ENCODE measurements at places on chromosomes 4 and X.
A peak's percentile ranks its signal among the peaks of the same experiment; 100 is the strongest.

DNA sequence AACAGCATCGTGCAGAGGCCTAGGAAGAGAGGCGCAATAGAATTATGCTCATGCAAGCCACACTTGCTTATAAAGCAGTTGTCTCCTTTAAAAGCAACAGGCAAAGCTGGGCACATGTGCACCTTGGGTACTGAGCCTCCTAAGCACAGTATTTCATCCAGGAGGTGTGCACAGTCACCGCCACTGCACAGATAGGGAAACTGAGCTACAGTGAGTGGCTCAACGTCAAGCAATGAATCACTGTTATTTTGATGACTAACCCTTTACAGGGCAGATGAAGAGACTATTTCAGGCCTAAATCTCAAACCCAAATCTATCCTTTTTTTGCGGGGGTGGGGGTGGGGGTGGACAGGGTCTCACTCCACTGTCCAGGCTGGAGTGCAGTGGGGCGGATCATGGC lies 42.3 kb downstream of the BCOR start:
- no peak for DNase-seq

DNA sequence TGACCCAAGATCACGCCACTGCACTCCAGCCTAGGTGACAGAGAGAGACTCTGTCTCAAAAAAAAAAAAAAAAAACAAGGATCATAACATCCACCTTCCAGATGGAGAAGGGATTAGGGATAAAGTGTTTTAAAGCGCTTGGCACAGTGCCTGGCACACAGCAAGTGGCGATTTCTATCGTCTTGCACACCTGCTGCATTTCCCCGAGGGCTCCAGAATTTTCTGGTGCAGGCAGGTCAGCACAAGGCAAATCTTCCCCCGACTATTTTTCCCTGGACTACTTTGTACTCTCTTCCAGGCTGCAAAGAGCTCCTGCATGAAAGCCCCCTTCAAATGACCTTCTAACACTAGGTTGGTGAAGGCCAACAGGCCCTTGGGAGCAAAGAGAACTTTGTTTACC lies 57.3 kb downstream of the APBB2 start:
- DNase-seq: no peak

- DNase-seq: no peak
Observed at GRCh38 chr4:190020790-190021717, 6.0 kb downstream of the FRG2 start.

GRCh38 chr4:168153596-168154440 lies 61.5 kb downstream of the ANXA10 start:
- peak; percentile 92 for DNase-seq

GRCh38 chr4:107757864-107758476 lies 37.9 kb upstream of the PAPSS1 start:
- DNase-seq: no peak

GRCh38 chr4:151688003-151688784 lies 72.6 kb downstream of the GATB start:
- DNase-seq: no peak

DNA sequence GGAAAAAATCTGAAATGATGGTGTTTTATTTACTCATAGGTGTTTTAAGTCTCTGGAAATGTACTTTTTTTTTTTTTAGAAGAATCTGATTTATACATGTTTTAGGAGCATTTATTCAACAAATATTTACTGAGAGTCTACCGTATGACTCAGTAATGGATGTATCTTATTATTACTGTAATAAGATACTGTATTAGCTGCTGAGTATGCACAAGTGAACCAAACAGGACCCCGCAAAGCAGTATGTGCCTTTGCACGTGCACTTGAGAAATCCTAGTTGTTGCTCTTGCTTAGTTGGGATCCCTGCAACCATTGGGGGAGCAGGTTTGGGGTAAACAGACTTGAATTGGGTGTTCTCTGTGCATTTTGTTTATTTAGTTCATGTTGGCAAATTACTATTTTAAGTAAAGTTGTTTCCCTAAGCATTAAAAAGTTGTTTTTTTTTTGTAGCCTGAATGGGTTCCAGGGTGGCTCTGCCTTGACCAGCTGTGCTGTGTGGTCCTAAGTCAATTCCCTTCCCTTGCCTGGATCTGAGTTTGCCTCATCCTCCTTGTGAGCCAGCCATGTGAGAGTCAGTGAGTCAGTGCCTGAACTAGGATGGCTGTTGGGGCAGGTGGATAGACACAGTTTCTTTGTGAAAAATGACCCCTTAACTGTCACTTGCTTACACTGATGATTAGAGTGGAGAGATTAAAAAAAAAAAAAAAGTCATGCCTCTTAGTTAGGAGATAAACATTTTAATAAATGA lies 27.7 kb downstream of the DCUN1D4 start:
- no peak for DNase-seq

All from tibial nerve (tissue), 4 donors.